Panc1 (cell line): ENCODE measurements at places on chromosomes 4 and X.

- no peak for DNase-seq
Observed at GRCh38 chr4:98976716-98977115, 18.8 kb upstream of the METAP1 start.

- no peak for DNase-seq
Observed at GRCh38 chr4:58600290-58600689, 1490.1 kb upstream of the IGFBP7 start.

DNA sequence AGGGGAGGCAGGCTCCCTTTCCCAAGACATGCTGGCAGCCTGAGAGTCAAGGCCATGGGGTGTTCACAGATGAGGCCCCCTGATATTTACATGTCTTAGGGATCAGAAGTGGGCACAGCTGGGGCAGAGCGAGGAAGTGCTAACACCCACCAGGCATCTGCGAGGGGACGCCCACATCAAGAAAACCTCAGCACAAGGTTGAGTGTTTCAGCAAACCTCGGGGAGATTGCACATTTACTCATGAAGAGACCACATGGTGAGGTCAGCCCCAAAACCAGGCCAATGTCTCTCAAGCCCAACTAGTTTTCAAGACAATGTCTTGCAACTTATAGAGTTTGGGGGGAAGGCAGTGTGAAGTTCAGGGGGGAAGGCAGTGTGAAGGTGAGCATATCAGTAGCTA lies 55.2 kb downstream of the CLNK start:
- DNase-seq = no peak

- no peak for DNase-seq
Observed at GRCh38 chr4:89307446-89308160, at the start of gene GPRIN3. Gene GPRIN3 (minus strand): TSS chr4:89307800. CDS start chr4:89250110, 57,690 bp downstream.

GRCh38 chrX:20452487-20452886 lies 185.8 kb upstream of the RPS6KA3 start:
- DNase-seq = no peak

- no peak for DNase-seq
Observed at GRCh38 chrX:33465137-33465536, 253.8 kb upstream of the DMD start.

DNA sequence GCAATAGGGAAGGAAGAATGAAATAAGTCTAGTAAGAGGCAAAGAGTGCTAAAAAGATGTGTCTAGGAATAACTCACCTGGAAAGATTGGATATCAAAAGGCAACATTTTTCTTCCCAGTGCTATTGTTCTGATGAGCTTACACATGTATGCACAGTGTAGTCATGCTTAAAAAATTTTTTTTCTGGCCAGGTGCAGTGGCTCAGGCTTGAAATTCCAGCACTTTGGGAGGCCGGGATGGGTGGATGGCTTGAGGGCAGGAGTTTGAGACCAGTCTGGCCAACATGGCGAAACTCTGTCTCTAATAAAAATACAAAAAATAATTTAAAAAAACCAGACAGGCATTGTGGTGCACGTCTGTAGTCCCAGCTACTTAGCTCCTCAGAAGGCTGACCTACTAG lies 795.8 kb upstream of the IGFBP7 start:
- DNase-seq = no peak
